ENCODE measurements at places on chromosomes 13 and 19.

GRCh38 chr19:7535047-7535997 is at the start of gene PNPLA6:
TSS of gene PNPLA6 (plus strand) at chr19:7535717. CDS start at chr19:7535789, 72 bp downstream.
- DNase-seq: peak; percentile 95

DNA sequence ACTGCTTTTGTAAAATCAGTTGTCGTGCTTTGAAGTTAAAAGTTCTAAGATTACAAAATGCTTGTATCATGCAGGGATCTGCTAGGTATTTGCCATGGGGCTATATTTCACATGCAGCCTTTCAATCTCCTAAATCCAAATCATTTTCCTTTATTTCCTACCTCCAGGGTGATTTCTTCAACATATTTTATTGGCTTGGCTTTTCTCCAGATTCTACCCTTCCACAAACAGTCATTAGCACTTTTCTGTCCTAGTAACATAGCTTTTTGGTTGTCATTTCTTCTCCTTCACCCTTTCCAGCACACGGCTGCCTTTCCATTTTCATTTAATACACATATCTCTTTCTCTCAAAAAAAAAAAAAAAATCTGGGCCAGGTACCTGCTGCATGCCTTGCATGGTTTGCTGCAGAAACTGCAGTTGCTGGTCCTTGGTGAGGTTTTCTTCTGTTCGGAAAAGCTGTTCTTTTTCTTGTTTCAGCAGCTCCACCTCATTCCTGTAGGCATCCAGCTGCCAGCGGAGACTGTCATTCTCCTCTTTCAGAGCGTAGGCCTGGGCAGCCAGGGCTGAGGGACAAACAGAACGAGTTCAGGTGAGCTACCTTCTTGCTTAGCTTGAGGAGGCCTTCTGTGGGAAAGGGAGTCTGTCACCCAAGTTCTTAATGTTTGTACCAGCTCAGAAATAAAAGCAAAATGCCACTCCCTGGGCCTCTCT is 274.7 kb downstream of the DNAJC15 start:
- DNase-seq: no peak

GRCh38 chr13:31962731-31963370 is 68.7 kb upstream of the FRY start:
- DNase-seq: no peak

- DNase-seq: no peak
Observed at GRCh38 chr19:17963936-17964691, 2.8 kb upstream of the KCNN1 start.

- DNase-seq: no peak
Observed at GRCh38 chr19:30175987-30176386, 196.2 kb upstream of the ZNF536 start.

- no peak for DNase-seq
Observed at GRCh38 chr13:98880677-98881076, 97.2 kb downstream of the DOCK9 start.

- no peak for DNase-seq
Observed at GRCh38 chr13:42101821-42102585, 53.6 kb downstream of the DGKH start.

- no peak for DNase-seq
Observed at GRCh38 chr13:111370570-111371535, 50.4 kb downstream of the TEX29 start.

DNA sequence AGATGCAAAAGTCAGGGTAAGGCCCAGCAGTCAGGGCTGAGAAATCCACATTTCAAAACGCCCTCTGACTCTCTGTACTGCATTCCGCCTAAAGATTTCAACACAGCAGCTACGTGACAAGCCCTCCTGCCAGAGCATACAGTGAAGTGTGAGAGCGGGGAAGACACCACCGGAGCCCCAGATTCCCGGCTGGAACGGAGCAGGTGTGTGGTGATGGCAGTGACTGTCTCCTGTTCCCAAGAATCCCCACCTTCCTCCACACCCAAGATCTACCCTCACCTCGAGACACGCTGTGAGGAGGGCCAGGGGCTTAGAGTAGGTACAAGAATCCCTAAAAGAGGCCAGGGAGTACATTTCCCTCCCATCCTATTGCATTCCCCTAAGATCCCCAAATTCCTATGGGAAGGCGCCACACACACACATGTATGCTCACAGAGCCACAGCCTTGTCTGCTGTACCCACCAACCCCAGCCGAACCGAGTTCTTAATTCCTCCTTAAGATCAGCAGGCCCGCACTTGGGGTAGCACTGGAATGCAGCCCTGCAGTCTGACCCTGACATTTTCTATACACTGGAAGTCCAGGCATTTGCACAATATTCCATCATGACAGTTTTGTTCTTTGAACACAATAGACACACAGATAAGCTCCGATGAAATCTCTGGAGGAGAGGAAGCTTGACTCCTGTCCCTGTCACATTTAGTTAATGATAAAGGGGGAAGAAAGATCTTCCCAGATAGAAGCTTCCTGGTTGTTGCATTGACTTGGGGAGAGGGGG is 102.9 kb downstream of the FOXO1 start:
- no peak for DNase-seq

GRCh38 chr13:63041640-63042414 is 1626.2 kb upstream of the PCDH20 start:
- no peak for DNase-seq

- no peak for DNase-seq
Observed at GRCh38 chr13:45412274-45413049, 5.7 kb downstream of the SLC25A30 start.

GRCh38 chr13:32496599-32497160 is 41.9 kb downstream of the N4BP2L2 start:
- DNase-seq: no peak

- DNase-seq: peak; percentile 84
Observed at GRCh38 chr19:10230861-10231611, at the start of gene S1PR2. TSS of gene S1PR2 (minus strand) at chr19:10231331. CDS start at chr19:10224905, 6,426 bp downstream.

GRCh38 chr13:77313923-77314322 is 13.0 kb downstream of the MYCBP2 start:
- no peak for DNase-seq

GRCh38 chr19:4266253-4267000 is 12.6 kb upstream of the SHD start:
- DNase-seq: no peak

DNA sequence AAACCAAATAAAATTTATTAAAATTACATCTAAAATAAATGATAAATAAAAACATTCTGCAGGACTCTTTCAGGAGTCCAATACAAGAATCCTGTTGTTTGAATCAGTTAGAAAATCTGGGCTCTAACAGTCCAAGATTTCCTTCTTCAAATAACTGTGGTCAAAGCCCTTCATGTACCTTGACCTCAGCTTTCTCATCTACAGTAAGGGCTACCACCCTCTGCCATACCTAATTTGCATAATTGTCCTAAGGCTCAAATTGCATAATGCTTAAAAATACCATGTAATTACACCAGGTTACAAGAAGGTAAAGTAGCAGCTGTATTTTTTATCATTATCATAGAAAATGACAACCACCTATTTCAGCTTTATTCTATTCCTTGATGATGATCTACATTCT is 54.3 kb downstream of the XPO4 start:
- DNase-seq: no peak

DNA sequence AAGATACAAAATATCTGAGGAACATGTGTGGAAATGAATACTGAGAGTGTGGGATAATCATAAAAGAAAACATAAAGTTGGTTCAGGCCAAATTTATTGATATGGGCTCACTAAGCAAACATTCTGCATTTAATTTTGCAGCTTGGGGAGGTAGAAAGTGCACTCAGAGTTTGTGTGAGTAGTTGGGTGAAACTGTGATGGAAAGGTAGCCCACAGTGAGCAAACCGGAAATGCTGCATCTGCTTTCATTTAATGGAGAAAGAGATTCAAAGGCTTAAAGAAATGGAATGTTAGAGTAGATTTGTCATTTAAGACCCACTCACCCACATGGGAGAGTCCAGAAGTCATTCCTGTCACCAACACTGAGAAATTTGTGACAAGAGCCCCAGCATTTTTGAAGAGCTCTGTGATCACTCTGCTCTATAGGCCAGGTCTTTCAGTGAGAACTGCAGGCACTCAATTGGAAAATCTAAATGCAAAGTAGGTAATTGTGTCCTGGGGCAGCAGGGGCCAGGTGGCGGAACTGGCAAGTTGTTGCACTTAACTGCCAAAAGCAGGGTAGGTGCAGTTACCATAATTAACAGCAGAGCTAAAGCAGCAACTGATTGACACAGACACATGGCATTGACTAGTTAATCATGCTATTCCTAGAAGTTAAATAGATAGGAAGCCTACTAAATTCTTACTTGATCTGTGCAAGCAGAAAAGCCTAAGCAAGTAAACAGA is 1228.3 kb upstream of the PCDH20 start:
- DNase-seq: no peak

GRCh38 chr13:28258417-28258816 is 120.1 kb downstream of the PAN3 start:
- DNase-seq: no peak

Data from germinal center (tissue), 1 donor.